ENCODE measurements at places on chromosomes 11 and 22.

GRCh38 chr11:114169821-114170220 lies 110.3 kb downstream of the ZBTB16 start:
- DNase-seq, result no peak

DNA sequence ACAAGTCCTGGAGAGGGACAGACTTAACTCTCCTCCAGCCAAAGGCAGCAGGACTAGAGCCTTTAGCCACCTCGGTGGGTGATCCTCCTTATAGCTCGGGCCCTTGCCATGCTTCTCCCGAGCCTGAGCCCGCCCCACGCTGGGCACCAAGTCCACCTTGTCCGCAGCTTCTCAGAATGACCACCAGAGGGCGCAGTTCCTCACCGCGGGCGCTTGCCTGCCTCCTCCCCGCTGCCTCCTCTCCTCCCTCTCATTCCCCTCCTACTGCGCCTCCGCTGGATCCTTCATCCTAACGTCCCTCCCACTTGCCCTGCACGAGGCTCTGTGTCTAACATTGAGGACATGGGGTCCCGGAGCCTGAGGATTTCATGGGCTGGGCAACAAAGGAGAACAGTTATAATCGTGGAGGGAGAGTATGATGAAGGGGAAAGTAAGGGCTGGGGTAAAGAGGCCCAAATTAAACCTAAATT lies 11.3 kb upstream of the MOGAT2 start:
- peak; percentile 77 for DNase-seq

- DNase-seq, result no peak
These were observed 16.8 kb downstream of the SDHD start for GRCh38 chr11:112103446-112103845.

- DNase-seq, result no peak
These were observed 118.8 kb downstream of the ABTB2 start for GRCh38 chr11:34238966-34239365.

GRCh38 chr11:65505466-65506289 lies 6.8 kb downstream of the MALAT1 start:
- DNase-seq, result peak; percentile 49

DNA sequence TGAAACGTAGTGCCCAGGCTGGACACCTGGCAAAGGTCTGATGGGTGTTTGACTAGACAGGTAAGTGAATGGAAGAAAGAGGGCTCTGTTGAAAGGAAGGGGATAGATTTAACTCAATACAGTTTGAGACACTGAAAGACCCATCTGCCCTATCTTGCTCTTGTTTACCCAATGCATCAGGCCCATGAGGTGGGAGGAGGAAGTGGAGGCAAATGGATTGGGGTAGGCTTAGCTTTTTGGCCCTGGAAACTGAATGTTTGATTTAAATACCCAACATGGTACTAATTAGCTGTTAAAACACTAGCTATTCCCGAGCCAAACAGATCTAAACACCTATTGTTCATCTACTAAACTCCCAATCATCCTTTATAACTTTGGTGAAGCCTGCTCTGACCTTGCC lies 3.5 kb upstream of the UVRAG start:
- no peak for DNase-seq

Data from CMK (cell line).